ENCODE measurements at places on chromosomes 5 and 9.

DNA sequence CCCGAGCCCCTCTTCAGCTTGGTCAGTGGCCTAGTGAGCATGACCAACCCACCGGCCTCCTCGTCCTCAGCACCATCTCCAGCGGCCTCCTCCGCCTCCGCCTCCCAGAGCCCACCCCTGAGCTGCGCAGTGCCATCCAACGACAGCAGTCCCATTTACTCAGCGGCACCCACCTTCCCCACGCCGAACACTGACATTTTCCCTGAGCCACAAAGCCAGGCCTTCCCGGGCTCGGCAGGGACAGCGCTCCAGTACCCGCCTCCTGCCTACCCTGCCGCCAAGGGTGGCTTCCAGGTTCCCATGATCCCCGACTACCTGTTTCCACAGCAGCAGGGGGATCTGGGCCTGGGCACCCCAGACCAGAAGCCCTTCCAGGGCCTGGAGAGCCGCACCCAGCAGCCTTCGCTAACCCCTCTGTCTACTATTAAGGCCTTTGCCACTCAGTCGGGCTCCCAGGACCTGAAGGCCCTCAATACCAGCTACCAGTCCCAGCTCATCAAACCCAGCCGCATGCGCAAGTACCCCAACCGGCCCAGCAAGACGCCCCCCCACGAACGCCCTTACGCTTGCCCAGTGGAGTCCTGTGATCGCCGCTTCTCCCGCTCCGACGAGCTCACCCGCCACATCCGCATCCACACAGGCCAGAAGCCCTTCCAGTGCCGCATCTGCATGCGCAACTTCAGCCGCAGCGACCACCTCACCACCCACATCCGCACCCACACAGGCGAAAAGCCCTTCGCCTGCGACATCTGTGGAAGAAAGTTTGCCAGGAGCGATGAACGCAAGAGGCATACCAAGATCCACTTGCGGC, 1.8 kb downstream of the EGR1 start:
- DNase-seq, result no peak

DNA sequence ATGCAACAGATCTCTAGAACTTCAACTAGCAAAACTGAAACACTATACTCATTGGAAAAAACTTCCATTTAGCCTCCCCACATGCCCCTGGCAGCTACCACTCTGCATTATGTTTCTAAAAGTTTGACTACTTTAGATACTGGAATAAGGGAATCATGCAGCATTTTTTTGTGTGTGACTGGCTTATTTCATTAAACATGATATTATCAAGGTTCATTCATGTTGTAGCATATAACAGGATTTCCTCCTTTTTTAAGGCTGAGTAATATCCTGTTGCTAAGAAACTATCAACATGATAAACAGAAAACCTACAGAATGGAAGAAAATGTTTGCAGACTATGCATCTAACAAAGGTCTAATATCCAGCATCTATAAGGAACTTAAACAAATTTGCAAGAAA, 597.9 kb downstream of the DMRTA1 start:
- no peak for DNase-seq

DNA sequence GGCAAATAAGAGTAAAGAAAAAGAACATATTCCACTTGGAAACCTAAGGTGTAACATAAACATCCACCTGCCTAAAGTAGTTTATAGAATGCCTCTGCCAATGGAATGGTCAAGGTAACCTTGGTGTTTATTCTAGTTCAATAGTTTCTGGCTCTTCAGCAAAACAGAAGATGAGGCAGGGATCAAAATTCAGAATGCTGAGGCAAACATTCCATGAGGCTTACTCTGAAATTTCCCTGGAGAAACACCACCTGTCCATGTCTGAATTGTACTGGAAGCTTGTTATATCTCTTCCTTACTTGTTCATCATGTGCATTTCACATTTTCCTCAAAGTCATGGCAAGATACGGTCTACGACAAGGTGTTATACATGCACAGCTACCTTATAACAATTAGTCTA, 1862.4 kb upstream of the ACO1 start:
- no peak for DNase-seq

- DNase-seq, result no peak
Observed at GRCh38 chr5:83179966-83180365, 102.6 kb downstream of the XRCC4 start.

GRCh38 chr9:92008041-92008440, 58.0 kb upstream of the ROR2 start:
- no peak for DNase-seq

GRCh38 chr5:172820046-172820767, 13.8 kb upstream of the ERGIC1 start:
- no peak for DNase-seq

DNA sequence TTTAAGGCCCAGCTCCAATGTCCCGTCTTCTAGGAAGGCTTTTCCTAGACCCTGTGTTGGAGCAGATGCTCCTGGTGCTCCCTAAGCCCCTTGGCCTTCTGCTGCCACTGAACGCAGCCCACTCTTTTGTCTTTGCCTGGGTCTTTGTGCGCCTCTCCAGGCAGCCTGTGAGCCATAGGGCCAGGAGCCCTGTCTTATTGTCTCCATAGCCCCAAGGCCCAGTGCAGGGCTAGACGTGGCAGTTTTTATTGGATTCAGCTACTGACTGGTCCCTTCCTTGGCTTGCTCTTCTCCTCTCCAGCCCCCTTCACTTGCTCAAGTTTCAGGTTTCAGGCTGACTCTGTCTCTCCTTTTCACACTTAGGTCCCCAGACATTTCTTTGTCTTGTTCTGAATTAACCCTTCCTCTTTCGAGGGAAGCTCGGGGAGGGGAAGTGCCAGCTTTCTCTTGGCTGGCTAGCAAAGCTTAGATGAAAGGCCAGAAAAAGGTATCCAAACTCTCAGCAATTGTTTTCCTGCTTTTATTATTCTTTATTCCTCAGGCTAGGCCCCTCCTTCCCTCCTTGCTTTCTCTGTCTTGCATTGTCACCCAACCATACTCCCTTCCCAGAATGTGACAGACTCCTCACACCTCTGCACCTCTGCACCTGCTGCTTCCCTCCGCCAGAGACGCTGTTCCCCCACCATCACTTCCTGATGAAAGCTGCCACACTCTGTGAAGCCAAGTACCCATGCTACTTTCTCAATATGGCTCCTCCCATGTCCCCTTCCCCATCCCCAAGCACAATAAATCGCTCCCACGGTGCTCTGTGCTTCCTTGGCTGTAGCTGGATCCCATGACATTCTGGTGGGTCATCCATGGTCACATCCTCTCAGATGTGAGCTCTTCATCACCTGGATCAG, 101.6 kb upstream of the CPEB4 start:
- peak; percentile 76 for DNase-seq

DNA sequence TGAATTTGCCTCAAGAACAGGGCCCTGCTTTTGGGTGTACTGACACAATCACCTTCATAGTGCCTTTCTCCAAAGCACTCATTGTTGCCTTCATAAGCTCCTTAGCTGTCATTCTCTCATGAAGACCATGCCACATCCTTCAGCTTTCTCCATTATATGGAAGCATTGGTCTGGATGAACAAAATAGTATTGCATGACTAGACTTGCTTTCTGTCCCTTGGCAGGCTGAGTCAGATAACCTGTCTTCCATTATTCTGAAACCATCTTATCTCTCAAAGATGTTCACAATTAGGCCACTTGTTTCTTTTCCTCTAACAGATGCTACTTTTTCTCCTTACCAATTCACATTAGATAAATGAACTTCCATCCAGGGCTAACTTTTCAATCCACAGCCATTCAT, 297.9 kb downstream of the IRX1 start:
- DNase-seq, result no peak

- DNase-seq, result no peak
Observed at GRCh38 chr9:98879094-98879962, 64.4 kb upstream of the COL15A1 start.

DNA sequence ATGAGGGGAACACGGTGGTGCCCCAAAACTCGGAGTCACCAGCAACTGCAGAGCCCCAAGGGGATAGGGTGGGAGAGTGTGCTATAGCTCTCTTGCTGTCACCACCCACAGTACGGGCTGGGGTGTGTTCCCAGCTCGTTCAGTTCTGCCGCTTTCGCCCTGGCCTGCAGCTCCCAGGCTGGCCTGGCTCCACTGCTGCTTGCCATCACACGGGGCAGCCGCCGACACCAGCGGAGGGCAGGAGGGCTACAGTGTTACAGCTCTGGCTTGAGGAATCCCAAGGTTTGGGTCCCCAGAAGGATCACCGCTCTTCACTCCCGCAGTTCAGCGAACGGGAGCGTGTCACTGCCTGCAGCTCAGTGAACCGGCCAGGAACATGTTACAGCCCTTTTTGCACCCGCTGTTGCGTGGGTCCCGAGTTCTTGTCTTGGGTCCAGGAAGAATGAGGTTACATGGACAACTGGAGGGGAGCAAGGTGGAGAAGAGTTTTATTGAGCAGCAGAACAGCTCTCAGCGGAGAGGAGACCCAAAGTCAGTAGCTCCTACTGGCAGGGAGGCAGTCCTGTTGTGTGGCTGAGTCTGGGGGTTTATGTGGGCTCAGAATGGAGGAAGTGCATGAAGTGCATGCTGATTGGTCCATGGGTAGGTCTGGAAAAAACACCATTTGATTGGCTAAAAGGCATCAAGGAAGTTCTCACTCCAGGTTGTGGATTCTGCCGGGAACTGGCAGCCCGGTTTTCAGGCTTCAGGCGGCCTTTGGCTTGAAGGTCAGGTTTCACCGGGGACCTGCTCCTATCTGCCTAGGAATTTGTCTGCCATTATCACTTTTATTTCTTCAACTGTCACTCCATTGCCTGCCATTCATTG, 113.4 kb downstream of the EHMT1 start:
- no peak for DNase-seq

DNA sequence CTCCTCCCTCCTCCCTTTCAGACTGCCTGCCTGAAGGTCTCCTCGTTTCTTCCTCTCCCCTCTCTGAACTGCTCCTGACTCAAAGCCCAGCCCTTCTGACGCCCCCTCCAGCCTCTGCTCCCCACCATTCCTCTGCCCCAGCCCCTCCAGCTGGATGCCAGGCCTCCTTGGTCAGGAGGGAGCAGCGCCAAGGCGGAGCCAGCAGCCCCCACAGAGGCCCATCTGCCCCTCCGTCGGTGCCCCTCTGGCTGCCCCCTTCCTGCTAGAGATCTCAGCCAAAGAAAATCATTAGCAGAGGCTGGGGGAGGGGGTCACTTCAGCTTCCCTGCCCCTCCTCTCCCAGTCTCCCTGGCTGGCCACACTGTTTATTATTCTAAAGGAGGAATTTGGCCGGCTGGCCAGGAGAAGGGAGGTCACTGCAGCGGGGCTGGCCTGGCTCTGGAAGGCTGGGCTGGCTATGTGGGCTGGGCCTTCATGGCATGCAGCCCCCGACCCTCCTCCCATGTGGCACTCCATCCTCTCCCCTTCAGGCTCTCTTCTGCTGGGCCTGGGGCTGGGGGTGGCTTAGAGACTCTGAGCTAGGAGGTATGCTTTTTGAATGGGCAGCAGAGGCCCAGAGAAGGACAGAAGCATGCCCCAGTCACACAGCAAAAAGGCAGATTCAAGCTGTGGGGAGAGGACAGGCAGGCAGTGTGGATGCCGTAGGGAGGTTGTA, 16.9 kb downstream of the PDGFRB start:
- DNase-seq, result no peak

GRCh38 chr5:133845271-133845670, 123.2 kb downstream of the C5orf15 start:
- no peak for DNase-seq

GRCh38 chr9:95058121-95058785, 259.3 kb downstream of the FANCC start:
- DNase-seq, result no peak

- no peak for DNase-seq
Observed at GRCh38 chr5:119309326-119309725, 46.5 kb upstream of the TNFAIP8 start.

DNA sequence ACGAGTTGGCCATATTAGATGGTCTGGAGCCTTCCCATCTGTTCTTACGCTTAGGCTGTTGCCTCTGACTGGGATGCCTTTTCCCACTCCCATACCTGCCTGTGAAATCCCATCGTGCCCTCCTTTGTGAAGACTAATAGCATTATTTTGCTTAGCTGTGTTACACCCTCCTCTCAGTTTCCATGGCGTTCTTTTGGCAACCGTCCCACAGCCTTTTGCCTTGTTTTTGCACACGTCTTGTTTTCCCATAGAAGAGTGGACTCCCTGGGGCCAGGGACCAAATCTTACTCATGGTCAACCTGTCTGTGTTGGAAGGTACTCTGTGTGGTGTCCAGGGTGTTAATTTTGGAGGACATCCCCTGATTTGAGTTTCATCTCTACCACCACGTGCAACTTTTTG, 242.1 kb downstream of the HSPA4 start:
- DNase-seq, result no peak

- DNase-seq, result no peak
Observed at GRCh38 chr5:84642795-84643194, 258.1 kb upstream of the EDIL3 start.

GRCh38 chr9:113509463-113509862, 45.9 kb downstream of the RGS3 start:
- DNase-seq, result no peak

- DNase-seq, result peak; percentile 57
Observed at GRCh38 chr5:142699184-142699720, 13.4 kb upstream of the FGF1 start.

DNA sequence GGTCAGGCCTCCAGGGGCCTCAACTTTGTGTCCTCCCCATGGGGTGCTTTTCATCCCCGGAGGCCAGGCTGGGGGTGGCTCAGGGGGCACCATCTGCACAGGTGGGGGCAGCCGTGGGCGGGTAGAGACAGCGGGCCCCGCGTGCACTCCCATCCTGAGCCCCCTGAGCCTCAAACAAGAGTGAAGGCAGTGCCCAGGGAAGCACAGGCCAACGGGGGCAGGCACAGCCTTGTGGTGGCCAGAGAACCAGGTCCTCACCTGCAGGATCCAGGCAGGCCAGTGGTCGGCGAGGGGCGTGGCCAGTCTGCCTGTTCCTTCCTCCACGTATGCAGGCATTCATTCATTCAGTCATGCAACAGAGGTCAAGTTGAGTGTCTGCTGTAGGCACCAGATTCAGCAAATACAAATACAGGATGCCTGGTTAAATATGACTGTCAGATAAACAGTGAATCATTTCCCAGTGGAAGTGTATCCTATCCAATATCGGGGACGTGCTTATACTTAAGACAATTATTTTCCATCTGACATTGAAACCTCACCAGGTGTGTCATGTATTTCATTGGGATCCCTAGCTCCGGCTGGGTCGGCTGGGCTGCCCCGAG, 22.3 kb downstream of the KCNT1 start:
- DNase-seq, result no peak

- DNase-seq, result no peak
Observed at GRCh38 chr5:110221036-110221435, 505.4 kb downstream of the TMEM232 start.

All from germinal center (tissue), 1 donor.